ENCODE measurements at places on chromosomes 3 and 15.

DNA sequence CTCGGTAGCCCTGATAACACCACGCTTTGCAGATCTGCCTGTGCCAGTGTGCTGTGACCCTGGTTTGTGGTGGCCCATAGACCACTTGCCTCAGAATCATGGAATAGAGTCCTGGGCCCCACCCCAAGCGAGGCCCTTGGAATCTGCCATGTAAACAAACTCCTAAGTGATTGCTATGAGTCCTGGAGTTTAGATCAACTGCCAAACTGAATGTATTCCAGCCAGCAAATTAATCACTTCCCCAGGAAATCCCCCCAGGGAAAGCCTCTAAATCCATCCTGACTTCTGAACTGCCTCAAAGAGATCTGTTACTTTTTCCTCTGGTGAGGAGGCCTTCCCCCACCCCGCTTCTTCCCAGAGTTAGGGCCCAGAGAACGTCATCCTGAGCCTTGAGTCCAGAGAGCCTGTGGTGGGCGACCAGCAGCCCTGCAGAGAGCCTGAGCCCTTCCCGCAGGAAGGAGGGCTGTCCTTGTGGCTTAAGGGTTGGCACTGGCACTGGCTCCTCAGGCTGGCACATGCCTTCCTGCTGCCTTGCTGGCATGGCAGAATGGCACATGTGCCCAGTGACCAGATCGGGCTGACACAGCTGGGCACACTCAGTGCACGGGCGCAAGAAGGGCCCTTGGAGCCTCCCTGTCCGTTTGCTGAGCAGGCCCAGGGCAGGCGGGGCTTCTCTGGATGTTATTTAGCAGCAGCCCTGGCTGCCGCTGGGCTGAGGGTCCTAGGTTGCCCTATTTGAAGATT is 50.6 kb upstream of the PLXNA1 start:
- no peak for DNase-seq

DNA sequence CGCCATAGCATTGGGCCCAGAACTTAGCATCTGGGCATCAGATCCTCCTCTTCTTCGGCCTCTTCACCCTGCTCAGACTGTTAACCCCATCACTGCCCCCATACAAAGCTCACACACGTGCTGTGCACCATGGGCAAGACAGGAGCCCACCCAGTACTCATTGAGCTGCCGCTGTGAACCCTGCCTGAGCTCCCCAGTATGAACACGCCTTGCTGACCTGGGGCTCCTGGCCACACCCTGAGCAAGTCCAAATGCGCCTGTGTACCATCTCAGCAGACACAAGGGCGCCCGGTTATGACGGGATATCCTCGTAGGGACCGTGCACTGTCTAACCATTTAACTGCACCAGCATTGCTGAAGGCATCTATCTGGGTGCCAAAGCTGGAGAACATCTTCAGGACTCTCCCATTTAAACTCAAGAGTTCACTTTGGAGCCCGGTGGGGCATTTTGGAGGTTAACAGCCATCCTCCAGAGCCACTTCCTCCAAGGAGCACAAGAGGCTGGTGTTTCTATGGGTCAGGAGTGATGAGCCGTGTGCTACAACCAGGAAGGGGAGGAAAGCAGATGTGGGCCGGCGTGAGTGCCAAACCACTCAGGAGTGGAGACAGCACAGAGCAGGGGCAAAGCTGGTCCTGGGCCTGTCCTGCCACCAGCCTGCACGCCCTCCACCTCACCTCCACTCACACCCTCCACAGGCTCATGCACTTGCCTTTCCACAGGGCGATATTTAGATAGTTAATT is 12.1 kb downstream of the PRR23E start:
- DNase-seq, result no peak

- peak; percentile 50 for DNase-seq
Observed at GRCh38 chr3:3086239-3086638, 23.9 kb downstream of the IL5RA start.

GRCh38 chr3:134685929-134686802 is 35.3 kb upstream of the KY start:
- DNase-seq, result no peak

- DNase-seq, result no peak
Observed at GRCh38 chr3:6785726-6786125, 75.2 kb upstream of the GRM7 start.

DNA sequence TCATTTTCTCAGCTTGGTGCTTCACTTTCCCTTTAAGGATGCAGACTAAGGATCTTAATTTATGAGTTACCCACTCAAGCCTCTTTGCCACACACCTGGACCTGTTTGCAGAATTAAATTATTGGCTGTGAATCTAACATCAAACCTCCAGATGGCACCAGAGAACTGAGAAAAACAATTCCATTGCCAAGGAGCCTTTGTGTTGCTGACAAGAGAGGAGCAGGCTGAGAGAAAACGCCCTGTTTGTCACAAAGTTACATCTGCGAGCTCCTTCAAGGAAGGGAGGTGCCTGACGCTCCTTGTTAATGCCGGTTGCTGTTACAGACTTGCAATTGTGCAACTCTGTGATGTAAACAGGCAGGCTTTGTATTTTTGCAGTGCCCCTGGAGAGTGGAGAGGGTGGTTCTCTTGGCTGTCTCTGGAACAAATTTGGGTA is 36.3 kb upstream of the TMC3 start:
- DNase-seq, result peak; percentile 92

DNA sequence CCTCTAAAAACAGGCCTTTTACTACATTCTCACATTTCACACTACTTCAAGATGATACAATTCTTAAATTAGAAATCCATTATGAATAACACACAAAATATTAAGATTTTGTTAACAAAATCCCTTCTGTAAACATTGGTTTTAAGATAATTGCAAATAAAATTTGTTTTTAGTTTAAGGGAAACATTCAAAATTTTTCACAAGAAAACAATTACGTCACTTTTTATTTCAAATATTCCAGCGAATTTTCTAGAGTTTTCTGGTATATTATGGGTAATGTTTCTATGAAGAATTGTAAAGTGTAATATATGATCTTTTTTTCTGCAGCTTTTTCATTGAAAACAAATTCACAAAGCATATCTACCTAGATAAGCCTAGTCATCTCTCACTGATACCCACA is 5.9 kb downstream of the ARPP21 start:
- DNase-seq, result no peak

- no peak for DNase-seq
Observed at GRCh38 chr15:86541540-86541939, 461.9 kb downstream of the AGBL1 start.

GRCh38 chr3:99859825-99860224 is 42.2 kb downstream of the CMSS1 start:
- no peak for DNase-seq

DNA sequence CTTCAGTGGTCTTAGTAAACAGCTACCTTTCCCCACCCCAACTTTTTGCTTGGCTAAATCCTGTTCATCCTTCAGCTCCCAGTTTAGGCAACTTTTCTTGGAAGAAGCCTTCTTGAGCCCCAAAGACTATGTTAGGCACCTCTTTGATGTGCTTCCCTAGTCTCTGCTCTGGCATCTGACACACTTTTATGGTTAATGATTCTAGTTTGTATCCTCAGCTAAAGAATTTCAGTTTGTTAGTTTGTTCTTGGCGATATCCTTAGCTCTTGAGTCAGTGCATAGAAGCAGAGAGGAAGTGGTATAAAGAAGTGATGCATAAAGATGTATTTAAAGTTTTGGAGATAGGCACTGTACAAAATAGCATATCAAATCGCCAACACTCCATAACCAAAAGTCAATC is 168.4 kb downstream of the WDR72 start:
- no peak for DNase-seq

GRCh38 chr3:101310978-101311375 is 9.4 kb downstream of the IMPG2 start:
- DNase-seq, result no peak

- DNase-seq, result no peak
Observed at GRCh38 chr15:47870300-47870955, 153.1 kb downstream of the SEMA6D start.

DNA sequence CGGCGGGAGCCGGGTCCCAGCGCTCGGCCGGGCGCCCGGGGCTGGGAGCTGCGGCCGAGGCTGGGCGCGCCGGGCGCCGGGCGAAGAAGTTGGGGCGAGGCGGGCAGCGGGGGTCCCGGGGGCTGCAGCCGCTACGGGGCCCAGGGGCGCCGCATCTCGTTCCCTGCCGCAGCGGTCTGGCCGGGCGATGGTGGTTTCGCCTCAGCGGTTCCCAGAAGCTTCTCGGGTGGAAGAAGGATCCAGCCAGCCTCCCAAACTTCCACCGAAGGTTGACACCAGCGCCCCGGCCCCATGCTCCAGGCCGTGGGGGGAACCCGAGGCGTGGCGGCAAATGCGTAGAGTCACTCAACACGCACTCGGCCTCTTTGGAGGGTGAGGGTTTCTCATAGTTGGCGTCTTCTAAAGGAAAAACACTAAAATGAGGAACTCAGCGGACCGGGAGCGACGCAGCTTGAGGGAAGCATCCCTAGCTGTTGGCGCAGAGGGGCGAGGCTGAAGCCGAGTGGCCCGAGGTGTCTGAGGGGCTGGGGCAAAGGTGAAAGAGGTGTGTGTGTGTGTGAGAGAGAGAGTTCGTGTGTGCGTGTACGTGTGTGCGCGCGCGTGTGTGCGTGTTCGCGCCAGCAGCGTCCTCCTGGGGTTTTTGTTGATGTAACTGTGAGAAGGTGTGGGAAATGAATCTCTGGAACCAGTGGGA is 940 bp downstream of the BOC start:
- peak; percentile 25 for DNase-seq

DNA sequence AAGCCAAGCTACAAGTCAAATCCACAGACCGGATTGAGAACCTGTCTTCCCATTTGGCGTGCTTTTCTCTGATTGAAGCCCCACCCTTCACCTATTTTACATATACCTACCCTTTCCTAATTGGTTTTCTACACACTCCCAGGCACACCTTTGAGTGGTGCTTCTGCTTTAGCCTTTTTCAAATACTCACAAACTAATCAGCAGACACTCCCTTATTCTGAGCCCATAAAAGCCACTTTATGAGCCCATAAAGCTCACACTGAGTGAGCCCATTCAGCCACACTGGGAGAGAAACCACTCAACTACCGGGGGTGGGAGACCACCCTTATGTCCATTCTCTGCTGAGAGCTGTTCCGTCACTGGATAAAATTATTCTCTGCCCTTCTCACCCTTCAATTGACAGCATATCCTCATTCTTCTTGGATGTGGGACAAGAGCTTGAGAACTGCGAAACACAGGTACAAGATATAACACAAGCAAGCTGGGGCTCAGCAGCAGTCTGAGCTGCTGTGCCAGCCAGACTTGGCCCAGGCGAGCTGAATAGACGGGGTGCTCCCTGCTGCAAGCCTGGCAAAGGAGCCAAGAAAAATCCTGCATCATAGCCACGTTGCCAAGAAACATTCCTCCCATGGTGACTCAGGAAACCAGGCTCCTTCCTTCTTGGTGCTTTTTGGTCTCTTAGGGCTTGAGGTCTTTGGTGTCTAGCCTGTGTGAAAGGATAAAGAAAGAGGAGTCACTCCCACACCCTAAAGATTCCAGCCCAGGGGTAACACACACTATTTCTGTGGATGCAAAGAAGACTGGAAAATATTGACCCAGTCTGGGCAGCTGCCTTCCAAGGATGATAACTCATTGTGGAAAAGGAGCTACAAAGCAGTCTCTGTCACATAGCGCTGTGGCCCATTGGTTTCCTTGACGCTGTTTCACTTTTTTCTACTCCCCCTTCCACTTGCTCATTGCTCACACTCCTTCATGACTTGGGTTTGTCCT is 609.7 kb downstream of the MCTP2 start:
- no peak for DNase-seq

GRCh38 chr3:56415652-56416051 is 52.6 kb downstream of the ERC2 start:
- DNase-seq, result no peak

- peak; percentile 72 for DNase-seq
Observed at GRCh38 chr15:101178931-101179330, 72.9 kb downstream of the CHSY1 start.

DNA sequence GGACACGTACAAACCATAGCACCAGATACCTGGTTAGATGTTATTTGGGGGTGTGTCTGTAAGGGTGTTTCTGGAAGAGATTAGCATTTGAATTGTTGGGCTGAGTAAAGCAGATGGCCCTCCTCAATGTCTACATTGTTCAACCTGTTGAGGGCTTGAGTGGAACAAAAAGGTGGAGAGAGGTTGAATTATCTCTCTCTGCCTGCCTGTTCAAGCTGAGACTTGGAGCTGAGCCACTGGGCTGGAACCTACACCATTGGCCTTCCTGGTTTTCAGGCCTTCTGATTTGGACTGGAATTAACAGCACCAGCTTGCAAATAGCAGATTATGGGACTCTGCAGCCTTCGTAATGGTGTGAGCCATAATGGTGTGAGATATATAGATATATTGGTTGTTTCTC is 71.3 kb upstream of the CORO2B start:
- DNase-seq, result no peak

- DNase-seq, result no peak
Observed at GRCh38 chr3:142087676-142088075, 61.7 kb downstream of the TFDP2 start.
